Aorta (tissue), 5 donors: ENCODE measurements at places on chromosomes 3 and 15.

DNA sequence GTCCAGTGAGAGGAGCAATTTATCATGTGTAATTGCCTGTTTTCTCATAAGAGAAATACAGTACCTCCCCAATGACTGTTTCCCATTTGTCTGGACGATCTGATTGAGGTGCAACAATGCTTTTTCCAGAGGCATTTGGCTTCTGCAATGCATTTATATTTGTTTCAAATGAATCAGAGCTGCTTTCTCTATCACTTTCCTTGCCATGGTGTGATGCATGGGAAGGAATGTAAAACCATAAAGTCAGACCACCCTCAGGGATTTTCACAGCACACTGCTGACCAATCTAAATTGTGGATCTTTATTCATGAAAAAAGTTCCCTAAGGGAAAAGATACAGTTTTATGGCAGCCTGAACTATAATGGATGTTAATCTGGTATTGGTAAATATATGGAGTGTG lies 333.0 kb downstream of the ZNF385D start:
- no peak for DNase-seq

DNA sequence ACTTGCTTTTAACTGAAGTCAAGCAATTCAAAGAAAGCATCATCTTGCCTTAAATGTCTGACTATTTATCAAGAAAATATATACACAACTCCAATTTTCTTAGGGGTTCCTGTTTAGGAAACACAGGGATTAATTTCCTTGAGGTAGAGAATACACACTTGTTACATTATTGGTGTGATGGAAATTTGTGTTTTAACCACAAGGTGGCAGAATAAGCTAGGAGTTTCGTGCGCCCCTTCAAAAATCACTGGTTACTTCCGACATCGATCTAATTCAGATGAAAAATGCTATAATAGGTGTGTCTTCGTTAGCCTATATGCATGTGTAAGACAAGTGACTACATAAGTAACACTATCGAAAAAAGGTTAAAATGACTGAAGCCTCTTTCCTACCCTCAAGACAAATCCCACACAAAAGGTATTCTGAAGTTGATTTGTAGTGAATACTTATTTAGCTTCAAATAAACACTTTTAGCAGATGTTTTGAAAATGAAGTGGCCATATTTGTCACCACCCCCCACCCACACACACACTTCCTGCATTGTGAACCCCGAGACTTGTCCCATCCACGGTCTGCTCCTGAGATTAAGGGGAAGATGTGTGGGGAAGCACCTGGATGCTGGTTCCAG lies 246.5 kb downstream of the ROBO1 start:
- no peak for DNase-seq

- DNase-seq: no peak
These were observed 195.7 kb downstream of the ZIC4 start for GRCh38 chr3:147210676-147211075.

GRCh38 chr15:82132096-82132495 lies 86.3 kb upstream of the MEX3B start:
- DNase-seq: no peak

DNA sequence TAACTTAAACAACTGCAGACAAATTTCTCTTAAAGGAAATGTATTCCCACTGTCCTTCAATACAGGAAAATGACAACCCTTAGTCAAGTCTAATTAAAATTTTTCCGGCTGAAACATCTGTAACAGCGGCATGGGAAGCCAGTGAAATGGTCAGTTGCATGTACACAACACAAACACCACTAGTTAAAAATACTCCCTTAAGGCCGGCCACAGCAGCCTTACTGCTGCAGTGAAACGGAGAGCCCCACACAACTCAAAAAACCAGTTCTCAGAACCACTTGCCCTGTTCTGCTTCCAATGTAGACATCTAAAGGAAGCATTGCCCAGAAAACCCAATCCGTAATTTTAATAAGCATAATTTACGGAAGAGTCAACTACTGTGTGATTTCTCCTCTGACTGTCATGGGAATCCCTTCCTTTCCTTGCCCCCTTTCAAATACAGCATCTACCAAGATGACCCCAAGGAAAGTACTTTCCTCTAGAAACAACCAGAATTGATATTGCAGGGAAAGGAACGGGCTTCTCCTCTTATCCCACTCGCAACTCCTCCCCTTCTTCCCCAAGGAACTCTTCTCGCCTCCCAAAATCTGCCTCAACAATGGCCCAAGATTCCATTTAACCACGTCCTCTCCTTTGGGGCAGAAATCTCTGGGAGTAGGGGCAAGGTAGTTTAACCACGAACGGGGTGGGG lies 1.6 kb downstream of the FBN1 start:
- no peak for DNase-seq

DNA sequence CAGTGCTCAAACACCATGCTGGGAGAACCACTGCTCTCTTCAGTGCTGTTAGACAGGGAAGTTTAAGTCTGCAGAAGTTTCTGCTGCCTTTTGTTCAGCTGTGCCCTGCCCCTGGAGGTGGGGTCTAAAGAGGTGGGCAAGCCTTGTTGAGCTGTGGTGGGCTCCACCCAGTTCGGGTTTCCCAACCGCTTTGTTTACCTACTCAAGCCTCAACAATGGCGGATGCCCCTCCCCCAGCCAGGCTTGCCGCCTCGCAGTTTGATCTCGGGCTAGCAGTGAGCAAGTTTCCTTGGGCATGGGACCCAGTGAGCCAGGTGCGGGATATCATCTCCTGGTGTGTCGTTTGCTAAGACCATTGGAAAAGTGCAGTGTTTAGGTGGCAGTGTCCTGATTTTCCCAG lies 670.2 kb upstream of the ALCAM start:
- DNase-seq: no peak

DNA sequence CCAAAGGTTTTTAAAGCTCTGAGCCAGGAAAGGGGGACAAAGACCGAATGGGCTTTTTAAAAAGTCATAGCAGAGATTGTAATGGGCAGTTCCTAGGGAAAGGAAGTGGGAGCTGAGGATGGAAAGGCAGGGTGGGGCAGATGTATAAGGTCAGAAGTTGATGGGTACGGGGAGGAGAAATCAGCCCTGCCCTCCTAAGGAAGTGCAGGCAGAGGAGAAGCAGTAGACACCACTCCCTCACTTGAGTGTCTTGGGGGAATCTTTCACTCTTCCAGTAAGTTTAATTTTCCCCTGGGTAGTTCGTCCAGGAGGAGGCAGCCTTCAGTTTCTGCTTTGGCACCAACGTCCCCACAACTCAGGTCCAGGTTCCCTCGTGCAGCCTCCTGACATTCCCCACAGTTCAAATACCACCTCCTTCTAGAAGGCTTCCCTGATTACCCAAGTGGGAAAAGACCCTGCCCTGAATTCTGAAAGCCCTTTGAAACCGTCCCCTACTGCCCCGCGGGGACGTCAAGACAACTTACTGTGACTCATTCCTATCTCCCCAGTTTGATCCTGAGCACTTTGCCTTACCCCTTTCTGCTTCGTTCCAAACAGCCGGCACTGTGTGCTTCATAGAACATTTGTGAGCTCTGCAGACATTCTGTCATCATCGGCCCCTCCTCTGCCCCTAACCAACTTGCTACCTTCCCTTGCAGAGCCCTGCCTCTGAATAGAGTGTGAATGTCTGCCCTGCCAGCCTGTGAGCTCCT lies 14.3 kb upstream of the SRP14 start:
- DNase-seq: no peak

DNA sequence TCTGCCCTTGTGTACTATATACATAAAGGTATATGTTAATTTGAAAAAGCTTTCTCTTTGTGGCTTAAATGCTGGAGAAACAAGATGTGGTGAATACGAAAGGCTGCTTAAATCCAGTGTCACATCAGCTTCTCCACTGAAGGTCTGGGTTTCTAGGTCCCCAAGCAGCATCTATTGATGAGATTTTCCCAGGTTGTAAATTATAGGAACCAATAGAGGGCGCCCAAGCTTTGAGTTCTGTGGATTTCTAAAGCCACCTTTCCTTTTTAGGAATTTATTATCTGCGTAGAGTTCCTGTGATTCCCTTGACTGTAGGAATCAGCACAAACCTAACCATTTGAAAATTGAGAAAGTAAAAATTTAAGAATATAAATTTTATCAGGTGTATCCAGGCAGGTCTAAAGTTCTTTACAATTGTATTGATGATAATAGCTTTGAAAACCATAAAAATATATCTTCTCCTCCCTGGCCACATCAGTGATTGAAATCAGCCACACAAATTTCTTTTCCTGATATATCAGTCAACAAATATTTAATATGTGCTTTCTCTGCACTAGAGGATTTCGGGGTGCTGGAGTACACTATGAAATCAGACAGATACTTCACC lies 88.3 kb upstream of the ADAMTSL3 start:
- no peak for DNase-seq

DNA sequence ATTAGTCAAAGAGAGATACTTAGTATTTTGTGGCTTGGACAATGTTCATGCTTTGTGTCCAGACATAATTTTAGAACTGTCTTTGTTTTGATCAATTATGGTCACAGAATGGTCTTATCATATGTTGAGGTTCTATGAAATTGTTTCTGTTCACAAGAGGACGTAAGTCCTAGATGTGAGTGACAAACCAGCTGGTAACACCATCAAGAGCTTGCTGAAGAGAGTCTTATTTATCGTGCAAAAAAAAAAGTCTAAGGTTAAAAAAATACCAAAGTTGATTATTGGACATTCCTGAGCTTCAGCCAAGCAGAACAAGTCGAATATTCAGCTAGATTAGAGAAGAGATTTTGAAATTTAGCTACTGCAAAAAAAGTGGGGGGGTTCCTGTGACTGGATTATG lies 495.9 kb upstream of the NAALADL2 start:
- no peak for DNase-seq
